IMR-90 (cell line): ENCODE measurements at places on chromosomes 7 and 10.

GRCh38 chr7:131633342-131633843 lies 77.0 kb upstream of the PODXL start:
- peak; percentile 74 for DNase-seq

- no peak for DNase-seq
Observed at GRCh38 chr10:47369251-47369894, 14.7 kb downstream of the ZNF488 start.

DNA sequence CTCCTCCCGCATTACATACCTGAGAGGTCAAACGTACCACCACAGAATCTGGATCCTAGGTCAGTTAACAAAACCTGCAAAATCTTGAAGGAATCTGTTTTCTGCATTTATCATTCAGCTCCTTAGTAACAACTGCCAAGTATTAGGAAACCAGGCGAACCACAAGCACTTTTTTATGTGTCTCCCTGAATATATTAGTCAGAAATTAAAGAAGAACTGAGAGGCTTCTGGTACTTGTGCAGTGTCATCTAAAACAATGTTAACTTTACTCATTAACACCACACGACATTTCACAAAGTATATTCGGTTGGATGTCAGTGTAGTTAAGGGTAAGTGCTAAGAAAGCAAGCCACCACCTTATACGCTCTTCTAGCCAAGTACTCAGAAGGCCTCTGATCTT lies 2.5 kb downstream of the CCDC6 start:
- DNase-seq: peak; percentile 22

DNA sequence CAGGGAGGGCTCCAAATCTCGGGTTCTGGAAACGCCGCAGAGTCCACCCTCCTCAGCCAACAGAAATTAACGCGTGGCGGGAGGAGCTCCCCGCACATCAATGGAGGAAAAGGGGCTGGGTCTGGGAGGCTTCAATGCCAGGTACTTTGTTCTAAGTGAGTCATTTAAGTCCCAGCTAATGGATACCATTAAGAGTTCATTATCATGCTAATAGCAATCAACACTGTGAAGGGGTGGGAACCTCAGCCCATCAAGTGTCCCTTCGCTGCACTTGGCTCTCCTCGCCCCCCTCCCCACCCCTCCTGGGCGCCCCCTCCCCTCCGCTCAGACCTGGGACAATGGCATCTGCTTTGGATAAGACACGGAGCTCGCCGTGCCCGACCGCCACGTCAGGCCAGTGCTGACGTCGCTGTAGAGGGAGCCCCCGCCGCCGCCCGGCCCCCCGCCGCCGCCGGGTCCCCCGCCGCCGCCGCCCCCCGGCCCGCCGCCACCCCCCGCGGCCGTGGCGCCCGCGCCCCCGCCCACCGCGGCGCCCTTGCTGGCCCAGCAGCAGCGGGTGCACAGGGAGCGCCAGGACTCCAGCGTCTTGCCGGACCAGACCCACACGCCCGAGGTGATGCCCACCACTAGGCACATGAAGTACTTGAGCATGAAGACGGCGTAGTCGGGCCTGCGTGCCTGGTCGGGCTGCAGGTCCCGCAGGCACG lies 2.9 kb downstream of the FZD8 start:
- no peak for DNase-seq

DNA sequence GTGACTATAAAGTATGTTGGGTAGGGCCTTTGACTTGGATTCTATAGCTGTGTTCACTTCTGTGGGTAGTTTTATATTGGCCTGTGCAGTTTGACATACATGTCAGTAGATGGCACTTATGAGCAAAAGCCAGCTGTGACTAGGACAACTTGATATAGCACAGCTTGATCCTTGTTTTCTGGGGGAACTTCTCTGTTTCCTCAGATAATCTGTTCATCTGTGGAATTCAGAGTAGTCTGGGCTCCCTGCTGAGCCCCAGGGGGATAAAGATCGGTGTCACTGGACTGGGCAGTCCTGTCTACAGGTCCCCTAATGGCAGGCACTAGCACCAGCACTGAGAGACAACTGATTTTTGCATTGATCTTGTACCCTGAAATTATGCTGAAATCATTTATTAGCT lies 25.4 kb downstream of the CYP2C9 start:
- peak; percentile 13 for DNase-seq

DNA sequence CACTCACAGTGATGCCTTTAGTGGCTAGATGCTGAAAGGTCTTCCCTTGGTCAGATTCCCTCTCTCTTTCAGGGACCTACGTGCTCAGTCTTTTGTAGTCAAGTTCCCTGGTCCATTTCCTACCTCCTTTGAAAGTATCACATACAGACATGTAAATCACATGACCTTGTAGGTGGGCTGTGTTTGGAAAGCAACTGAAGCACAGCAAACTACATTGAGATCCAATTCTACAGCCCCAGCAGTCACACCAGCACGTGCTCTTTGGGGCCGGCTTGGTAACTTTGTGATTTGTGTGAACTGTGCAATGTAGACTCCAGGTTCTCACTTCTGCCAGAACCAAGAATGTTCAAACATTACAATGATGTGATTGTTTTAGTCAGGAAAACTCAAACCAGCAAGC lies 89.7 kb upstream of the PLPP4 start:
- DNase-seq: no peak

DNA sequence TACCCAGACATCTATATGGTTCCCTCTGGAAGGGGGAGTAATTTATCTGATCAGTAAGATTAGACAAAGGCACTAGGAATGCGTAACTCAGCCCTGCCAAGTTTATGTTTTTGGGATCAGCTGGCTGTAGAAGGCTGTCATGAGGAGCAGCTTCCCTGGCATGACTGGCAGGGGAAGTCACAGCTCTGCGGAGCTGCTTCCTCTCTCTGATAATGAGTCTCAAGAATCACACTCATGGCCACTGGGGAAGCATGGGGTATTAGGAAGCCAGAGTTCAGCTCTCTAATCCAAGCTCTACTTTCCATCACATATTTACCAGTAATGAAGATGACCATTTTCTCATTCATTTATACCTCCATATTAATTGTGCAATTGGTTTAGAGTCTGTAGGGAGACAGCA lies 758.9 kb downstream of the GRM8 start:
- DNase-seq: no peak

DNA sequence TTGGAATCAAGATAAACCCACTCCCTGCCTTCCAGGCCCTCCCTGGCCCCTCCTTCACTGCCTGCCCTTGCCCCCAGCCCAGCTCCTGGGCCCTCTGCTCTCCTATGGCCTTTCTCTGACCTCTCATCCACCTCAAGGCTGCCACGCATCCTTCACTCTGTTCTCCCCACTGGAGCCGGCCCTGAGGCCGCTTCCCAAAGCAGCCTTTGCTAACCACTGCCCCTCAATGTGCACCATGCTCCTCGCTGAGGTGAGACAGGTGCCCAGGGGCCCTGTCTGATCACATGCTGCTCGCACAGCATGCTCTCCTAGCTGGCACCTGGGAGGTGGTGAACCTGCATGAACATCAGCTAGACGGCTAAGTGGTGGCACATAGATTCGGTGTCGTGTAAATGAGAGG lies 138.5 kb upstream of the RET start:
- no peak for DNase-seq

DNA sequence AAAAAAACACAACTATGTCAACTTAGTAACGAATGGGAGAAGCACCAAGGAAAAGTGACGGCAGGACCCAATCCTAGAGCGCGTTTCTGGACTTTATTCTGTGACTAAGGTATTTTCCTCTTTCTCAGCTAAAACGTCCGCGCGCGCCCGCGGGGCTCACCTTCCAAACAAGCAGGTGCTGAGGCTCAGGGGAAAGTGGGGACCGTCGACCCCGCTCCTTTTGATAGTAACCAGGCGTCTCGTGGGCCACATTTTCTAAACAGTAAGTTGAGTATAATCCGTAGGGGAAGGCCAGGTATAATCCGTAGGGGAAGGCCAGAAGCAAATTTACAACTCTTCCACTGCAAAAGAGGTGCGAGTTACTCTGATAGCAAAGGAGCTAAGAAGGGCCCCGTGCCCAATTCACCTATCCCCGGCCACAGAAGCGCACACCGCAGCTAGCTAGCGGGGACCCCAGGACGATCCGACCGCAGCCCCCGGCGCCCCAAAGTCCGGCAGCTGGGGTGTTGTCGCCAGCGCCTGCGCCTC lies 743 bp downstream of the MKI67 start:
- DNase-seq: no peak

DNA sequence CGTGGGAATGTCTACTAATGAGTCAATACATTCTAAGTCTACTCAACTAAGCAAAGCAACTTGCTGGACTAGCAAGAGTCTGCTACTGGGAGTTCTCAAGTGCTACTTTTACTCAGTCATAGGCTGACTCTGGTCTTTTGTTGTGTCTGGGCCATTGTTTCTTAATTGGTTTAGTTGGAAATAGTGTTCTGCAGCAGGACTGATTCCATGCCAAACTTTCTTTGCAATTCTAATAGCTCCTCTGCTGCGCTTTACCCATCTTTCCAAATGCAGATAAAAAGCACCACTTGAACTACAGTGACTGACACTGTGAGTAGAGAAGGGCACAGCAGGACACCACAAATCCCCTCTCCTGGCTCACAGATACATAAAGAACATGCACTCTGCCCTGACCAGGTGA lies 125.7 kb downstream of the CD36 start:
- DNase-seq: no peak

DNA sequence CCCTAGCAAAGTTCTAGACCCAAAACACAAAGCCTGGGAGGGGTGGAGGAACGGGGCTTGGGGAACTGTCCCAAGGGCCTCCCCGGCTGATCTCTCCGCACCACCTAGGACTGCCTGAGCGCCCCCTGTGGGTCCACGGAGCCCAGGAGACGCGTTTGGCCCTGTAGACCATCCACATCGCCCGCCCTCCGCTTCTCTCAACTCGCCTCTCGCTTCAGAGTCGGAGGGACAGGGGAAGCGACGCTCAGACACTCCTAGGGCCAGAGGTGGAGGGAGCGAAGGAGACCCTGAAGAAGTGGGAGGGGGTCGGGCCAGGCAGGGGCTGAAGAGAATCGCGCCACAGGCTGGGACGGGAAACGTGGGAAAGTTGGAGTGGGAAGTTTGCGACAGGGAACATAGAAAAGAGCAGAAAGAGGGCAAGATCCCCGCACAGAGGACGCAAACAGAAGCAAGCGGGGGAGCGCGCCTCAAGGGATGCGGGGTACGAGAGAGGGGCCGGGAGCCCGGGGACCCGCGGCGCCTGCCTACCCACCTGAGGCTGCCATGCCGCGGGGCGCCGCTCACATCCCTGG lies 378 bp downstream of the PIK3AP1 start:
- DNase-seq: no peak

DNA sequence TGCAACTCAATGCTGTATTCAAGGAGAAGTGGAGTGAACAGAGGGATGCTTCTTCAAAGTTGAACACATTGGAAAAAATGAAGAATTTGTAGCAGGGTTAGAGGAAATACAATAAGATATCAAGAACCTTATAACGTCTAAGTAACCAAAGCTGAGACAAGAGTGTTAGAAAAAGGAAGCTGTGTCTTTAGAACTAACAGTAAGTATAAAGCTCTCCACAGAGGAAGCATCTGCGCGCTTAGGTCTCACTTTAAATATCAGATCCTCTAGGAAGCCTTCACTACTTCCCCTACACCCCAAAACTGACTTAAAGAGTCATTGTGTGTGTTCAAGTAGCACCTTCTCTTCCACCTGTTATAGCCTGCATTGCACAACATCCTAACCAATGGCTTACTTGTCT lies 43.0 kb downstream of the CH25H start:
- no peak for DNase-seq

DNA sequence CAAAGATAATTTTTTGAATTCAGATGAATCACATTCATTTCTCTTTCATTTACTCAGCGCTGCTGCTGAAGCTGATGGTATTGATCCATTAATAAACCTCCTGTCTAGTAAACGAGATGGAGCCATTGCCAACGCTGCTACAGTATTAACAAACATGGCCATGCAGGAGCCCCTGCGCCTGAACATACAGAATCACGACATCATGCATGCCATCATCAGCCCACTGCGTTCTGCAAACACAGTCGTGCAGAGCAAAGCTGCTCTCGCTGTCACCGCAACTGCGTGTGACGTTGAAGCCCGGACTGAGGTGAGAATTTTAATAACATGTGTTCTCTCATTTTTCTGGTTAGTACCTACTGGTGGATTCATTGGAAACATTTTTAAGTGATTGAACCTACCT lies 70.2 kb downstream of the ARMC3 start:
- no peak for DNase-seq

- DNase-seq: no peak
Observed at GRCh38 chr7:137657476-137658189, 189.1 kb downstream of the DGKI start.

DNA sequence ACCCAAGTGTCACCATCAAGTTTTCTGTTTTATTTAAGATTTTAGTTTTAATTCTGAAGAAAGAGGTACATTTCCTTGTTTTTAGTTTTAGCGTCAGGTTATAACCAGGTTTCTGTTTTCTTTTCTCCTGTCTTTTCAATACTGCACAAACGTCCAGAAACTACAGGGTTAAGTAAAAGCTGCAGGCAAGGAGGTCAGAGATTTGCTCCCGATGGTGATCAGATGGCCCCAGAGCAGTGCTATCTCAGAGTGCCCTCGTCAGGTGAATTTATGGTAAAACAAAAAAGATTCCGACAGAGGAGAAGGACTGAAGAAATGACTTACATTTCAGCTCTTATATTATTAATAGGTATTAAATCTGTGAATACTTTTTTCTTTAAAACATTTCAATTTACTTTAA lies 128.2 kb downstream of the STRA8 start:
- DNase-seq: no peak

DNA sequence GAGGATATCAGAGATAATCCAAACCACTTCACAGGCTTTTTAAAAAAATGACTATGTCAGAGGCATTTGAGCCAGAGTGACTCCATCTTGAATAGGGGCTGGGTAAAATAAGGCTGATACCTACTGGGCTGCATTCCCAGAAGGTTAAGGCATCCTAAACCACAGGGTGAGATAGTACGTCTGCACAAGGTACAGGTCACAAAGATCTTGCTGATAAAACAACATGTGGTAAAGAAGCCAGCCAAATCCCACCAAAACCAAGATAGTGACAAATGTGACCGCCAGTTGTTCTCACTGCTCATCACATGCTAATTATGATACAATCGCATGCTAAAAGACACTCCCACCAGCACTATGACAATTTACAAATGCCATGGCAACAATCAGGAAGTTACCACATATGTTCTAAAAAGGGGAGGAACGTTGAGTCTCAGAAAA lies 177.5 kb downstream of the RAPGEF5 start:
- no peak for DNase-seq

- no peak for DNase-seq
Observed at GRCh38 chr7:1377111-1377909, 82.0 kb downstream of the MICALL2 start.

DNA sequence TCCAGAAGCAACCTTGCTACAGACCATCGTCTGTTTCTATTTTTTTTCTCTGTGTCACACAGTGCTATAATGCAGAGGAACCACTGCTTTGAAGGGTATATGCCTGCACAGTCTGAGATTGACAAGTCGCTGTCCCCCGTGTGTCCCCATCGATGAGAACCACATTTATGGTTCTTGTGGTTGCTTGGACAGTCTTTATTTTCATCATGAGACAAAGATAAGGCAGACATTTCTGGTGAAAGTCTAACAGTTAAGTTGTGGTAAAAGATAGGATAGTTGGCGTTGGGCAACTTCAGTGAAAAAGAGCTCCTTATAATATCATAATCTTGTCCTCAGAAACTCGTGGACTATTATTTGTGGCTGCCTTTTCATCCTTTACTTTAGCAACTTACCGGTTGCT lies 6.3 kb upstream of the AKR1E2 start:
- no peak for DNase-seq
